ENCODE measurements at places on chromosomes 11 and 22.
A peak's percentile ranks its signal among the peaks of the same experiment; 100 is the strongest.

DNA sequence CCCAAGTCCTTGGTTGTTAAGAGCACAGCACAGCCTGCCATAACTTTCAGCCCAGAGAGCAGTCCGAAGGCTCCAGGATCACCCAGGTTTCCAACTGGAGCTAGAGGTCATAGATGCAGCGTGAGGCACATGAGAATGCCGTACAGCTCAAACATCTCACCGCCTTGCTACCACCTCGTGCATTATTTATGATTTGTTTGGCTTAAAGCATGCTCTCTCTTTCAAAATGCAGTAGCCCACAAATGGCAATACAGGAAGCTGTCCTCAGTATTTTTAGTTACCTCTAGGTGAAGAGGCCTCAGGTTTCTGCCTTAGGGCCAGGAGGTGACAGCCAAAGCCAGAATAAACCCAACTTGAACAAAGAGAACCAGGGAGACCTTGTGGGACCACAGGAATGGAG, 14.4 kb downstream of the SCN3B start:
- DNase-seq: no peak

DNA sequence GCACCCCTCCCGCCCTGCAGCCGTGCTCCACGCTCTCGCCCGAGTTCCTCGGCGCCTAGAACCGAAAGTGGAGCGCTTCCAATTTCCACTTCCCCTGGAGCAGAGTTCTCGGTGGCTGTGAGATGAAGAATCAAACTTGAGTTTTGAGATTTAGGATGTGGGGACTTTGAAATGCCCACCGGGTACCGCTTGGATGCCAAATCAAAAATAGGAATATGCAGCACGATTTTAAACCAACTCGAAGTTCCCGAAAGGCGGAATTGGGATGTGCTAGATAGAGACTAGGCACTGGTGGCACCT, 569 bp downstream of the POLA2 start:
- DNase-seq: no peak

DNA sequence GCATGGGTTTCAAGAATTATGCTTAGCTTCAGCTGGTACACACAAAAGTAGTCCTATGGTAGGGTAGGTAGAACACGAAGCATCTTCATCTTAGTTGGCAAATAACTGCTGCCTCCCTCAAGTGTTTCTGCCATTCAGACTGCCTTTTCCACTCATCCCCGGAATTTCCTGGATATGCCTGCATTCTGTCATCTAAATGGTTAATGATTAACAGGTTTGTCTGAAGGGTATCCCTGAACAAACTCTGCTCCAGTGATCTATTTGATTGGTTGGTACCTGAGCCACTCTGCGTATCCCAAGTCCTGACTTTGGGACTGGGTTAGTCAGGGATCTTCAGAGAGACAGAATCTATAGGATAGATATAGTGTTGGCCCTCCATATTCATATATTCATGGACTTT, 272.3 kb upstream of the RAG2 start:
- no peak for DNase-seq

GRCh38 chr11:123235117-123235655, 40.1 kb upstream of the CLMP start:
- DNase-seq: peak; percentile 57

DNA sequence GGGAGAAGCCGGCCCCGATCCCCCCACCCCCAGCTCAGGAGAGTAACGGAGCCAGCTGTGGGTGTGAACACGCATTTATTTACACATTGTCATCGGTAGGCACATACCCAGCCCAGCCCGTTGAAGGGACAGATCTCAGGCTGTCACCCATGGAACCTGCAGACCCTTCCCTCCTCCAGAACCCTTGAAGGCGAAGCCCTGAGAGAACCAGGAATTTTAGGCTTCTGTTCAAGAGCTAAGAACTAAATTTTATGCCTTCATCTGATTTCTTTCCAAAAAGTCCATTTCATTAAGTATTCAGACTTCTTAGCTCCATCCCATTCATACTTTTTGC, 379 bp upstream of the BRMS1 start:
- no peak for DNase-seq

DNA sequence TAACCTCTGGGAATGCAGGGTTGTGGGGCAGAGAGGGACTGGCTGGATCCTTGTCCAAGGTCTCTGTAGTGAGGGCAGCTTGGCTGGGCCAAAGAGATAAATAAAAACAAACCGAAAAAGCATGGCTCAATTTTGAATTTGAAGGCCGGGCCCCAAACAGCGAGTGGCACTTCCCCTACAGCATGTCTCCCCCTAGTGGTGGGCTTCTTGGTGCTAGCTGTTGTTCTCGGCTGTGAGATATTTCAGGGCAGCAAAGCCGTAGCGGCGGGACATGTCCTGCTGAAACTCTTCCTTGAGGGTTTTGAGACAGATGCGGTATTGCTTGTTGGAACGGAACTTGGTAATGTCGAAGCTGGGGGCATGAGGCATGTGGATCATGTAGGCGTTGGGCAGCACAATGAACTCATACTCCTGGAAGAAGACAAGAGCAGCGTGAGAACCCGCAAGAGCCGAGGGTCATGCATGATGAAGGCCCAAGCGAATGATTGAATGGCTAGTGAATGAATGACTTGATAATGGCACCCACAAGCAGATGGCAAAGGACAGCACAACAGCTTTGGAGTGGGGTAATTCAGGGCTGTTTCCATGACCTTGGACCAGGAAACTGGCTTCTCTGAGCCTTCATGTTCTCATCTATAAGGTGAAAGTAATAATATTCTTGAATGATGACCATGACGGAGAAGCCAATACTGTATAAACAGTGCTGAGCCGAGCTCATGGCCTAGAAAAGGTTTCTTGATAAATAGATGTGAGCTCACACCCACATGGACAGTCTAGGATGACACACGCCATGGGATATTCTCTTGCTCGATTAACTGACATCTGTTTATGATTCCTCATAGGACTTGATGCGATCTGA, 216.3 kb upstream of the SYN3 start:
- peak; percentile 27 for DNase-seq

- no peak for DNase-seq
These were observed 232.7 kb downstream of the DSCAML1 start for GRCh38 chr11:117564321-117564720.

GRCh38 chr11:36405585-36406367, 104.3 kb downstream of the TRAF6 start:
- DNase-seq: peak; percentile 58

GRCh38 chr11:28140689-28141455, 32.7 kb downstream of the METTL15 start:
- DNase-seq: no peak

GRCh38 chr22:40367342-40367741, 3.1 kb upstream of the SGSM3 start:
- no peak for DNase-seq

- DNase-seq: no peak
These were observed 915 bp upstream of the OSBP start for GRCh38 chr11:59616396-59616982.

DNA sequence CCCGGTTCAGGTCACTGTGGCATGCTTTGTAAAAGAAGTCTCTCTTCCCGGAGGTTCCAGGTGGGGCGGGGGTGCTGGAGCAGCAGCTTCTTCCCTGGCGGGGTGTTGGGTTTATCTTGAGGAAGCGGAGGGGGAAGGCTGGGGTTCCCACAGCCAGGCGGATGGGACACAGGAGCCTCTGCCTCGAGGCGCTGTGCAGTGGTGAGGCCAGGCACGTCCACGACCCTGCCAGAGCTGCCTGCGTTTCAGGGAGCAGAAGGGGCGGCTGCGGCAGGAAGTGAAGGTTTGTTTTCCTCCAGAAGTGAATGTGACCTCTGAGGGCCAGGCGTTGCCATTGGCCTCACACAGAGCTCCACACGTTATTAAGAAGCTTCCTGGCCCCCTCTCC, 20.1 kb upstream of the ADORA2A start:
- DNase-seq: no peak

DNA sequence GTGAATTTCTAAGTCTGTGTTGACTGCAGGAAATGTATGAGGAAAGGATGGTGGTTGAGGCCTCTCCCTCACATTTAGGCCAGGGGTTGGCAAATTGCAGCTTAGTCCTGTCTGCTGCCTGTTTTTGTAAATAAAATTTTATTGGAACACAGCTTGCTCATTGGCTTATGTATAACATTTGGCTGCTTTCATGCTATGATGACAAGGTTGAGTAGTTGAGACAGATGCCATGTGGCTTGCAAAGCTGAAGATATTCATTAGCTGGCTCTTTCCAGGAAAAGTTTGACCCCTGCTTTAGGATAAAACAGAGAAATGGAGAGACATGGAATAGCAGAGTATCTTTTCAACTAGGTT, 46.2 kb downstream of the BCR start:
- peak; percentile 43 for DNase-seq

DNA sequence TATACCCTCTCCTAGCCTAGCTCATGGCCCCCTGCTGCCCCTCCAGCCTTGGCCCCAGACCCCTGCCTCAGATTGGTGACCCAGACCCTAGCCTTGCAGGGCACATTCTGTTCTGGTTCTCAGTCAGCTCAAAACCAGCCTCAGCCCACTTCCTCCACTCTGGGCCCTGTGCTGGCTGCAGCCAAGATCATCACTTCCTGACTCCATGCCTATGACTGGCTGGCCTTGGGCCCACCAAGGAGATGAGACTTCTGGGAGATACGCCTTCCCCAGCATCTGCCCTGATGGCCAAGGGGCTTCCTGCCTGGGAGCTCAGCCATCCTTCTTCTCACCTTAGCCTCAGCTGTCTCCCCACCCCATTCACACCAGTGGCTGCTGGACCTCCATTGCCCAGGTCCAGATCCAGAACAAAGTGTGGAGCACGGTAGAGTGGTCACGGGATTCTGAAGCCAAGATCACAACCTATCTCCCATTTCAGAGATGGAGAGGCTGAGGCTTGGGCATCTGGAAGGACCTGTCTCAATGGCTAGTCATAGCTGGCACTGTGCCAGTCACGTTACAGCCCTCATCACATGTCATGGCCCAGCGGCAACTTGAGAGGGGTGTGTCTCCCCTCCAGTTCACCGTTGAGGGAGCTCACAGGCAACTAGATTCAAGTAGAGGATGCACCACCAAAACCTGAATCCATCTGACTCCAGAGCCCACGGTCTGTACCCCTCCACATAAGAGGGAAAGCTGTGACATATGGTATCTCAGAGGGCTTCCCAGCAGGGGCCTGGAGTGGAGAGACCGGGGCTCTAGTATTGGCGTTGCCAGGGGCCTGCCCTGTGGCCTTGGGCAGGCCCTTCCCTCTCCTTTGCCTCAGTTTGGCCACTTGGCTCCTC, 43.0 kb upstream of the KLHL35 start:
- peak; percentile 54 for DNase-seq

DNA sequence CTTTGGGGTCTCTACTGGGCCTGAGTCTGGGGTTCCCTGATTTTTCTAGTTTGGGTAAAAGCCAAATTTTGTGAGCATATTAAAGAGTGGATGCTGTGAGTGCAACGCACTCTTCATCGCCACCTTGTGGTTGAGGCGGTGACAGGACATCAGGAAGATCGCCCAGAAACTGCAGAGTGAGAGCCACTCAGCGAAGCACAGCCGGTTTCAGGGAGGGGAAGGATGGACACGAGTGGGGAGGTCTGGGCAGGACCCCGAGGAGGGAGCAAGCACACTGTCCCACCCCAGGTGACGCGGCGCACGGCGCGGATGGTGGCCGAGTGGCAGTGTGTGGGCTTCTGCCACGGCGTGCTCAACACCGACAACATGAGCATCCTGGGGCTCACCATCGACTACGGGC, 9.1 kb downstream of the SELENOO start:
- DNase-seq: peak; percentile 76

DNA sequence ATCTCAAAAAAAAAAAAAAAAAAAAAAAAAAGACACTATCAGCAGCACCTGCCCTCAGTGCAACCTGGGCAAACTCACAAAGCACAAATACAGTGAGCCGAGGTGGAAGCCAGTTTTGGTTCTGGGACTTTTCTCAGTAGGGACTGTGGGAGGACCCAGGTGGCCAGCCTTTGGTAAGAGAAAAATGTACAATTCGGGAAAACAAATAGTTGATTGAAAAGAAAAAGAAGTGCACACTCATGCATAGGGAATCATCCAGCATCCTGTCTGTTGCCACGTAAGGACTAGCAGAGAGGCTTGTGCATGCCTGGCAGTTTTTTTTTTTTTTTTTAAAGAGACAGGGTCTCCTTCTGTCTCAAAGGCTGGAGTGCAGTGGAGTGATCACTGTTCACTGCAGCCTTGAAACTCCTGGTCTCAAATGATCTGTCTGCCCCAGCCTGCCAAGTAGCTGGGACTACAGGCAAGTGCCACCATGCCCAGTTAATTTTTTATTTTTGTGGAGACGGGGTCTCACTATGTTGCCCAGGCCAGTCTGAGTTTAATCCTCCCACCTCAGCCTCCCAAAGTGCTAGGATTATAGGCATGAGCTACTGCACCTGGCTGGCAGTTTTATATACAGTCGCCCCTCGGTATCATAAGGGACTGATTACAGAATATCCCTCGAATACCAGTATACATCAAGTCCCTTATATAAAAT, 36.7 kb downstream of the TPST2 start:
- DNase-seq: peak; percentile 83

DNA sequence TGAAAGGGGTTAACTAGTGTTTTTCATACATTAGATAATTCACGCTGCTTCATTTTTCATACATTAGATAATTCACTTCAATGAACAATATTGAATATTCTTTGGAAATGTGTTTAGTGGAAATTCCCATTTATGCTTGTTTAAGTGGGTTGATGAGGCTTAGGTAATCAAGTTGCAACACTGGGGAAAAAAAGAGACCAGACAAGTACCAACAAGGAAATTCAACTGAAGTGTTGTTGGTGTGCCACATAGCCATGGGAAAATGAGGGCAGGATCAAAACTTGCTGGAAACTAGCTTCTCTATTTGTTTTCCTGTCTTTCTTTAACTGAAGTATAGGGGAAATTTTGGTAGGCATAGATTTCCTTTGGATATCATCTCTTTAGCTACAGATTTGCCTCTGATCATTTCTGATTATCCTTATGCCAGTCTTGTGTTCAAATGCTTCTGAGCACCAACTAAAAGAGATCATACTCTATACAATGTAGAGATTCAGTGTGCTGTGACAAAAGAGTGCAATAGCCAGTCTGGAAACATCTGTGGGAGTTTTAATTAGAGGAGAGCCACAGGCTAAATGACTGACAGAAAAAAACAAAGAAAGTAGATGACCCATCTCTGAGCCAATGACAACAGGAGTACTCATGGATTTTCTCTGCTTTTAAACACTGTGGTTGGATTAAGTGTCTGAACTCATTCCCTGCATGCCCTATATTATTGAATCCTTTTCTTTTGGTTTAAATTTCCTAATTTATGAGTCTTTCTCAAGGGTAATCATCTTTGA, 67.6 kb upstream of the CTSC start:
- DNase-seq: no peak

DNA sequence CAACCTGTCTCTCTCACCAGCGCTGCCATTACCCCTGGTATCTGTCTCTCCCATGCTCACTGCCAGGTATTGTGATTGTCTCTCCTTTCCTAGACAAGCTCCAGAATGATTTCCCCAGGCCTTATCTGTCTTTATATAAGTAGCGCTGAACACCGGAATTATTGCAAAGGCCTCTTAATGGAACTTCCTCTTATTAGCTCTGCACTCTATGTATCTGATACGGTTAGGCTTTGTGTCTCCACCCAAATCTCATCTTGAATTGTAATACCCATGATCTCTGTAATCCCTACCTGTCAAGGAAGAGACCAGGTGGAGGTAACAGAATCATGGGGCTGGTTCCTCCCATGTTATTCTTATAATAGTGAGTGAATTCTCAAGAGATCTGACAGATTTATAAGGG, 39.3 kb downstream of the DDI1 start:
- DNase-seq: no peak

Data from fibroblast of pulmonary artery (primary cell).